ENCODE measurements at places on chromosomes 6 and 20.

- peak; percentile 37 for DNase-seq
Measured at GRCh38 chr20:3563548-3564177, 92.8 kb downstream of the ATRN start.

DNA sequence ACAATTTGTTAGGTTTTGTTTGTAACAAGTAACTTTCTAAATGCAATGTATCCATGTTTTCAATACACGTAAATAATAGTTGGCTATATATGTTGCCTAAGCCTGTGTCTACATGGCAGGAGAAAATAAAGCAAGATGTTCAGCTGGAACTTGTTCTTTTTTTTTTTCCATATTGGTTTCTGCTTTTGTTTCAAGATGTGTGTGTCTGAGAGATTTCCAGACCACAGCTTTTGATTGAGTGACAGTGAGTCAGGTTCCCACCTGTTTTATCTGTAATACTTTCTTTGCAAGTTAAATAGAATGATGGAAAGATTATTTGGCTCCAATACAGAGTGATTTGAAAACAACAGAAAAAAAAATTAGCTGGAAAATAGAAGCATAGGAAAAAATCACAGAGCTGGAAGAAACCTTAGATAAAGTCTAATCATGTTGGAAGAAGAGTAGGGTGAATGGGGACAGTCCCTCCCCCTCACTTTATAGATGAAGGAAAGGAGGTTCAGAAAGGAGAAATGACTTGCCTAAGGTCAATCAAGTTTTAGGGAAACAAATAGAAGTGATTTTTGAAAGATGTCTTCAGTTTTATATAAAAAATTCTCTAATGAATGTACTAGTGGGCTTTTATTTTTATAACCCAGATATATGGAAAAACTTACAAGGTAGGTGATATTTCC lies 150.9 kb upstream of the STMND1 start:
- no peak for DNase-seq

DNA sequence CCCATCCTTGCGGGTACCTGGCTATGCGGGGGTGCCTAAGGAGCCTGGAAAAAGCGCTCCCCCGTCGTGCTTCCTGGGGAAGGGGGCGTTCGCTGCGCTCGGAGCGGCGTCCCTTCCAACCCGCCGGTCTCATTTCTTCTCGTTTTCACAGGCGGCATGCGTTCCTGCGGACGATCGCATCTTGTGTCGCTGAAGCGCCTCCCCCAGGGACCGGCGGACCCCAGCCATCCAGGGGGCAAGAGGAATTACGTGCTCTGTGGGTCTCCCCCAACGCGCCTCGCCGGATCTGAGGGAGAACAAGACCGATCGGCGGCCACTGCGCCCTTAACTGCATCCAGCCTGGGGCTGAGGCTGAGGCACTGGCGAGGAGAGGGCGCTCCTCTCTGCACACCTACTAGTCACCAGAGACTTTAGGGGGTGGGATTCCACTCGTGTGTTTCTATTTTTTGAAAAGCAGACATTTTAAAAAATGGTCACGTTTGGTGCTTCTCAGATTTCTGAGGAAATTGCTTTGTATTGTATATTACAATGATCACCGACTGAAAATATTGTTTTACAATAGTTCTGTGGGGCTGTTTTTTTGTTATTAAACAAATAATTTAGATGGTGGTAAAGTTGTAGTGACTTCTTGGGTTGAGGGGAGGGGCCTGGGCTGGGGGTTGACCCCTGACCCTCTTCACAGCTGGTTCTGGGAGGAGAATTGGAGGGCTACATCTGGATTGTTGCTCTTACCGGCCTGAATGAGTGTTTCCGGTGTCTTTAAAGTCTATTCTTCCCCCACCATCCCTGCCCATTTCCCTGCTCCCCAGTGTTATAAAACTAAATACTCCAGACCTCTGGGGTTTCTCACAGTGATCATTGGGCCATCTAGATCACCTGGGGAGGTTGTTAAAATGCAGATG lies 1.1 kb downstream of the ID1 start:
- no peak for DNase-seq

GRCh38 chr20:37474386-37474785 lies 46.7 kb upstream of the NNAT start:
- no peak for DNase-seq

DNA sequence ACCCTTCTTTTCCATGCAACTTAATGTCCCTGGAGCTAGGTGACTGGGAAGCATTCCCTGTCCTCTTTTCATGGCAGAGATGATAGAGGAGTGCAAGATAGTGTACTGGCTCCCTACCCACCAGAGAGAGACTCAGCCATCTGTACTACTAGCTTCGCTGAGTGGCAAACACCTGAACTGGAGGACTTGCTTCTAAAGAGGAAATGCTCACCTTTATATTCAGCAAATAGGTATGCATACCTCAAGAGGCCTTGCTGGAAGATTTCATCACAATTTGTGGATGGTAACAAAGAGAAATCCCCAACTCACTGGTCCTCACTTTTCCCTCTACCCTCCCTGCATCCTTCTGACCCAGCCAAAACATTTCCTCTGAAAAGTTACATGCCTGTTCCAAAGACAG lies 124.1 kb downstream of the FOXA2 start:
- DNase-seq: no peak

DNA sequence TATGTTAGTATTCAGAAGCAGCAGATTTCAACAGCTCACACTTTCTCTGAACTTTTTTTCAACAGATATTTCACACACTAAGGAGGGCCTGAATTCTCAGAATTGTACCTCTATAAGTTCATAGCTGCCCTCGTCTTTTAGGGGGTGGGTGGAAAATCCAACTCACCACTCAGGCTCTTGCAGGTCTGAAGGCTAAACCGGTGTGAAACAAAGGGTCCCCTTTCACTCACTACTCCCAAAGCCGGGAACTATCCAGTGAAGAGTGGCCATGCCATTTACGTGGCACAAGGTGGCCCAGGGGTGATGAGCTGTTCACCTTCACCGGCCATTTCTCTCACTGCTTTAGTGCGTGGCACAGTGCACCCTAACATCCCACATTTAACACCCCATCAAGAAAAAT lies 24.2 kb downstream of the TBC1D7 start:
- DNase-seq: no peak

- no peak for DNase-seq
Measured at GRCh38 chr6:154127657-154128056, 88.6 kb downstream of the OPRM1 start.

GRCh38 chr6:3813150-3813780 lies 35.9 kb upstream of the FAM50B start:
- no peak for DNase-seq

DNA sequence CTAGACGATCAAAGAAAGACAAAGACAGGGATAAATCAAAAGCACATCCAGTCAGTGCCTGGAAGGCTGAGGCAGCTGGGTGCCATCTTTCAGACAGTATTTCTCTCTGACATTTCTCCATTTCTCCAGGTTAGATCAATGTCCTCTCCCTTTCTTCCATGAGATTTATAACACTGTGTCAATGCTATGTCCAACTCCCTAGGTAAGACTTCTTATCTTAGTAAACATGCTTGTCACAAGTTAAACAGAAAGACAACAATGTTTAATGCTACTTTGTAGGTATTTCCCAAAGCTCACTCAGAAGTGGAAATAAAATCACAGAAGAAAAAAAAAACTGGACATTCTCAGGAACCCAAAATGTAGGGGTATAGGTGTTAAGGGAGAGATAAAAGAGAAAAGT lies 113.9 kb downstream of the GPR63 start:
- DNase-seq: no peak

DNA sequence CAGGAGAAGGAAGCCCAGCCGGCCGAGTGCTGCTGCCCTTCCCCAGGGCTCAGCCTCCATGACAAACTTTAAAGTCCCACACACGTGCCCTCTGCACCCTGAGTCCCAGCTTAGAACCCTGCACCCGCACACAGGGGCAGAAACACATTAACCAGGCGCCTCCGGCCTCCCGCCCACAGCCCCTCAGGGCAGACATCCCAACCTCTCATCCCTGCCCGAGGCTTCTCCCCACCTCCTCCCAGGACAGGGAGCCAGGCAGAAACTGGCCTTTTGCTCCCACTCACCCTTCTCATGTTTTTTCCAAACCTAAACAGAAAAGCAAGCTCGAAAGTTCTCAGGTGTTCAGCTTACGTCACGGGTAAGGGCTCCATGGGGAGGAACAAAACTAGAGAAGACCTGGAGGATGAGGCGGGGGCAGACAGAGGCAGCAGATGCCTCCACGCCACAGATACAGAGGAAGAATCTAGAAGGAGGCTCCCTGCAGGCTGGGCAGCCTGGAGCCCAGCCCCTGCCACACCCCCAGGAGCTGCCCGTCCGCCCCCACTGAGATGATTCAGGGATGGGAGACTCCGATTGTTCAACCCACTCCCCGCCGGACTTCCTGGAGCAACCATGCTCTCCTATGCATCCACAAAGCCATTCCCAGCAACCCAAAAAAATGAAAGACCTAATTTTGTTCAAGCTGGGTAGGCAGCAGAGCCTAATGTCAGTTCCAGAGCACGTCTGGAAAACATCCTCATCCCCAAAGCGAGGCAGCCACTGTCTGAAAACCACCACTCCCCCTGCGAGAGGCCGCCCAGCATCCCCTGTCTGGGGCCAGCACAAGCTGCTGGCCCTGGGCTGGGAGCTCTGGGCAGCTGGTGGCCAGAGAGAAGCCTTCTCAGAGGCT lies 8.8 kb downstream of the KCNQ2 start:
- DNase-seq: no peak

GRCh38 chr20:15902493-15902892 lies 670.8 kb downstream of the KIF16B start:
- no peak for DNase-seq

DNA sequence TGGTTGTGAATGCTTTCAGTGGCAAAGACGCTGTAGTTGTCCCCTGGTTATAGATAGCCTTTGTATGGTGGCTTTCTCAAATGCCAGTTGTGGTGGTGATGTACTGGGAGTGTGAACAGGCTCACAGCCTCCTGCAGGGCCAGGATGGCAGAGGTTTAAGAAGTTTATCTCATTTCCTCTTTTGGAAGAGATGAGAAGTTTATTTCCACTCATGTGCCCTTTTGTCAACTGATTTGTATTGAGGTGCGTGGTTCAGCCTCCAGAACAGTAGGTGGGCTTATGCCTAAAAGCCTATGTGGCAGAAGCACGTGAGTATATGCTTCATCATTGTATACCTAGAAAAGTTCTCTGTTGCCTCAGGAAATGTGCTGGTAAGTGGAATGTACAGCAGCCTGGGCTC lies 13.7 kb upstream of the ZFP57 start:
- DNase-seq: no peak

DNA sequence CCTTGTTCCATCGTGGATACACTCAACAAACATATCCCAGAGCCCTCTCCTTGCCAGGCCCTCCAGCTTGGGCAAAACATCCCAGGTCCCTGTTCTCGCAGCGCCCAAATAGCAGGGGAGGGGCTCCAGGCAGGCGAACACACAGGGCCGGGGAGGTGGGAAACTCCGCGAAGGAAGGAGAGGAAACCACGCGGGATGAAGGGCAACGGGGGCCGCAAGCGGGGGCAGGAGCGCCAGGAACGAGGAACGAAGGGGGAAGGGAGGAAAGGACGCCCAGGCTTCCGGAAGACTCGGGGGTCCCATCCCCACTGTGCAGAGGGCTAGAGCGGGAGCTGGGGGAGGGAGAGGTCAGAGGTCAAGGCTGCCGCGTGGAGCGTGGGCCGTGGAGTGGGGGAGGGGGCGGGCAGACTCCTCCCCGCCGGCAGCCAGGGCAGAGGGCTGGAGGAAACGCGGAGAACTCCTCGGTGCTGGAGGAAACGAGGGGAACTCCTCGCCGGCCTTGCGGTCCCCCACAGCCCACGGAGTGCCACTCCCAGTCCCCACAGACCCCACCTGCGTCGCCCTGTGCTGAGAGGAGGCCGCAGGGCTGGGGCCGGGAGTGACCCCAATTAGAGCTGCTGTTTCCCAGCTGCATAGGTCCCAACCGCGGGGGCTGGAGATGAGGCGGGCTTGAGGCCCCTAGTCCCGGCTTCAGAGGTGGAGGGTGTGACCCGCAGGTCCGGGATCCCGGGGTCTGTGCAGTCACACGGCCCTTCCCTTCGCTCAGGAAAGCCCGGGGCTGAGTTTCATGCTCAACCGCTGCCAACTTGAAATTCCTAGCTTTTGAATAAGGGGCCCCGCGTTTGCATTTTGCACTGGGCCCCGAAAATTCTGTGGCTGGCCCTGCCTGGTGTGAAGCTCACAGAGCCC lies 1.2 kb upstream of the RBM38 start:
- DNase-seq: no peak

- DNase-seq: no peak
Measured at GRCh38 chr20:47673671-47673955, 111.7 kb downstream of the SULF2 start.

DNA sequence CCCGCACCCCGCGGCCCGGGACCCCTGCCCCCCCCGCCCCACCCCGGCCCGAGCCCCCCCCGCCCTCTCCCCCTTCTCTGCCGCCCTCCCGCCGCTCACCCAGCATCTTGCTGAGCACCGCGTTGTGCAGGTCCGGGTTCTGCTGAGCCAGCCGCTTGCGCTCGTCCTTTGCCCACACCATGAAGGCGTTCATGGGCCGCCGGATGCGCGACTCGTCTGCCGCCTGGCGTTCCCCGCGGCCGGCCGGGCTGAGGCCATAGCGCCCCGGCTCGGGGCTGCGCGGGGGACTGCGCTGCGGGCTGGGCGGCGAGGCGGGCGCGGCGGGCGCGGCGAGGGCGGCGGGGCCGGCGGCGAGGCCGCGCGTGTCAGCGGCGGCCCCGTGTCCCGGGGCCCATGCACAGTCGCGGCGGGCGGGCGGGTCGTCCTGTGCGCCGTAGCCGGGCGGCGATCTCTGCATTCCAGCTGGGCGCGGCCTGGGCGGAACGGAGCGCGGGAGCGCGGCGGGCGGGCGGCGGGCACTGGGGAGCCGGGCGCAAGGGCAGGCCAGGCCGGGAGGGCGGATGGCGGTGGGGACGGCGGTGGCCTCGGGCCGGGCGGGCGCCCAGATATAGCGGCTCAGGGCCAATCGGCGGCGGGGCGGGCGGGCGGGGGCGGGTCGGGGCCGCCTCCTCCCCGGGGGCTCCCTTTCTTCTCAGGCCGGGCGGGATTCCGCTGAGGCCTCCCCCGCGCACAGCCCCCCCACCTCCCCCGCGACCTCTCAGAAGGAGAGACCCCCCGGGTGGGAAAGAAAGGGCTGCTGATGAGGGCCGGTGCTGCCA lies at the start of gene SOX18:
Gene SOX18, minus strand, starts transcription at position 580 of the 818 bp plus-strand sequence. Its CDS starts 123 bp downstream, at position 457.
- DNase-seq: no peak

DNA sequence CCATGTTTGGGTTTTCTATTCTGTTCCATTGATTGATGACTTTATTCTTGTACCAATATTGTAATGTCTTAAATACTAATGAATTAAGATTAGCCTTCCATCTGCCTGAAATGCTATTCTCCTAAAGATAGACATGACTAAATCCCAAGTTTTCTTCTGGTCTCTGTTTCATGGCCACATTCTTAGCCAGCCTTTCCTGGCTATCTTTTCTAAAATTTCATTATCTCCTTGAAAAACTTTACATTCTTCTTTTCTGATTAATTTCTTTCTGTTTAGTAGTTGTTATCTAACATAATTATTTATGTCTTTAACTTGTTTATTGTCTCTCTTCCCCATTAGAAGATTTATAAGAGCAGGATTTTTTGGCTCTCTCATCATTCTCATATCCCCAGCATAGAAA lies 4.4 kb upstream of the PRIM2 start:
- no peak for DNase-seq

- no peak for DNase-seq
Measured at GRCh38 chr6:142013287-142013686, 119.4 kb upstream of the GJE1 start.

GRCh38 chr6:48177786-48178185 lies 66.8 kb upstream of the PTCHD4 start:
- DNase-seq: no peak

GRCh38 chr6:158324136-158324535 lies 11.9 kb downstream of the TULP4 start:
- no peak for DNase-seq

GRCh38 chr6:168132531-168133167 lies 53.6 kb upstream of the FRMD1 start:
- peak; percentile 81 for DNase-seq

GRCh38 chr6:170172825-170173256 lies 118.0 kb downstream of the DLL1 start:
- DNase-seq: no peak
